Fibroblast of the aortic adventitia (primary cell): ENCODE measurements at places on chromosomes 16 and 17. TPM values are rescaled to one million over a fixed set of nuclear protein-coding genes. Genes with fewer than 3 reads are reported as not detected.
A peak's percentile ranks its signal among the peaks of the same experiment; 100 is the strongest.

GRCh38 chr16:85555719-85556455 is 57.2 kb upstream of the GSE1 start:
- peak; percentile 51 for DNase-seq

DNA sequence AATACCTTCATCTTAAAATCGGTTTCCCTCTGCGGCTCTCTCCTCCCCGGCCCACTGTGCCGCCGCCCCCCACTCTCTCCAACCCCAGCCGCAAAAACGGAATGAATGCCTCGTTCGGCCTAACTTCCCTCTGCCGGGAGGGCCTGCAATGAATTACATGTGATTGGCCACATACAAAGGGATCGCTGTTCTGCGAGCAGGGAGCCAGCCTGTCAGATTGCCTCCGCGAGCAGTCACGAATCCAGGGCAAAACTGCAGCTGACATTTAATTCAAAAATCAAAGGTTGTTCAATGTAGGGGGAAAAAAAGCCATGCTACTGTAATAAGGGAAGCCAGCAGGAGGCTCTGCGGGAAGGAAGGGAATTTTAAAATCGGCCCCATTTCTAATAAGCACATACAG is 84.9 kb downstream of the TBC1D16 start:
- no peak for DNase-seq

DNA sequence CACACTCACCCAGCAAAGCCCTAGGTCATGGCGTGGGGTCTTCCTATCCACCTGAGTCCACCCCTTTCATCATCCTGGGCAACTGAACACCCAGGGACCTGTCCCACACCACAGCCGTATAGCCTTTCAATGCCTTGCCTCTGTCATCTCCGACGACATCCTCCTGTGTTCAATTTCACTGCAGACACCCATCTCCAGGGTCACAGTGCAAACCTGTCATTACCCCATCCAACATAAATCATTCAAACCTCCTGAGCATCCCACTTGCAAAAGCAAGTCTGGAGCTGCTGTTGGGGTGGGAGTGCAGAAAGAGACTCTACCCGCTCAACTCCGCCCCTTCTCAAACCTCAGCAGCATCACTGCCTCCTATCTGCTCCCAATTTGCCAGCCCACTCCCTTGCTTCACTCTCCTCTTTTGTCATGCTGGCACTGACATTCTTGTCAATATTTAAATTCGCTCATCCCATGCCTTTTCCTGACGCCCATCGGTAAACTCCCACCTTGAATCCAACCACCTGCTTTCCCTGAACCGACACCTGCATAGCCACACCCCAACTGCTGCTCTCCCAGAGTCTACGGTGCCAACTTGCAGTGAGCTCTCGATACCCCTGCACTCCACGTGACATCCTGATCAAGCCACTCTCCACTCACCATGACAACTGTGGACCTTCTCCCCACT is 37.0 kb downstream of the MARF1 start:
- DNase-seq: no peak

- DNase-seq: peak; percentile 79
These were observed 1.1 kb downstream of the GLIS2 start for GRCh38 chr16:4316864-4317531.

DNA sequence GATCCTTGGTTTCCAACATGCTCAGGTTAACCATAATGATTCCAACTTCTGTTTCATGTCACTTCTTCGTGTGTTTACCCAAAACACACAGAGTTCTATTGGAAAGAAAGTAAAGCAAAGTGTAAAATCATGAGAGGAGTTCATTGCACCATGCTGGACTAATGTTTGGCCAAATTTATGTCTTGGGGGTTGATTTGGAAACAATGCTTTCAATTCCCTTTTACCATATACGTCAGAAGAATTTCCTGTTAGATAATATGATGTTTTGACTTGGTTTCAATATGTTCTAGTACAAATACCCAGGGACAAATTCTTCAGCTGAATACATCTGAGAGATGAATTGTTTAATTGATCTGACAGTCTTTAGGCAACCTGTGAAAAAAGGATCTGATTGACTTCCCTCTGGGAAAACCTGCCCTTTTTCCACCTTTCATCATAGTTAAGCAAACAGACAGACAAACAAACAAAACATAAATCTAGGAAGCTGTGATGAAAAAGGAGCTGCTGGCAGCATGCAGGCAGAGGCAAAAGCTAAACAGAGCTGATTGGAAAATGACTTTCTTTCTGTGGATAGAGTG is 26.0 kb upstream of the MPHOSPH6 start:
- peak; percentile 76 for DNase-seq

DNA sequence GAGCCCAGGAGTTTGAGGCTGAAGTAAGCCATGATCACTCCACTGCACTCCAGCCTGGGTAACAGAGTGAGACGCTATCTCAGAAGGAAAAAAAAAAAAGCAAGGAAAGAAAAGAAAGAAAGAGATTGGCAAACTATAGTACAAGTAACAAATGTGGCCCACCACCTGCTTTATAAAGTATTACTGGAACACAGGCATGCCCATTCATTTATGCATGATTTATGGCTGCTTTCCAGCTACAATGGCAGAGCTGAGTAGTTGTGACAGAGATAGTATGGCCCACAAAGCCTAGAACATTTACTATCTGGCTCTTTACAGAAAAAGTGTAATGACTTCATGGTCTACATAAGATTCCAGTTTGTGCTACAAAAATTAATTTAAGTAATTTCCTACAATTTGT is 23.6 kb downstream of the C16orf87 start:
- DNase-seq: no peak

GRCh38 chr16:74304164-74304834 is 7.7 kb downstream of the PSMD7 start:
- DNase-seq: no peak

GRCh38 chr16:52515068-52515671 is 31.8 kb downstream of the TOX3 start:
- DNase-seq: no peak

GRCh38 chr17:77019893-77020379 is 120.8 kb upstream of the SEC14L1 start:
- peak; percentile 2 for DNase-seq

- no peak for DNase-seq
These were observed 5.6 kb upstream of the CDK5R1 start for GRCh38 chr17:32481193-32481592.

DNA sequence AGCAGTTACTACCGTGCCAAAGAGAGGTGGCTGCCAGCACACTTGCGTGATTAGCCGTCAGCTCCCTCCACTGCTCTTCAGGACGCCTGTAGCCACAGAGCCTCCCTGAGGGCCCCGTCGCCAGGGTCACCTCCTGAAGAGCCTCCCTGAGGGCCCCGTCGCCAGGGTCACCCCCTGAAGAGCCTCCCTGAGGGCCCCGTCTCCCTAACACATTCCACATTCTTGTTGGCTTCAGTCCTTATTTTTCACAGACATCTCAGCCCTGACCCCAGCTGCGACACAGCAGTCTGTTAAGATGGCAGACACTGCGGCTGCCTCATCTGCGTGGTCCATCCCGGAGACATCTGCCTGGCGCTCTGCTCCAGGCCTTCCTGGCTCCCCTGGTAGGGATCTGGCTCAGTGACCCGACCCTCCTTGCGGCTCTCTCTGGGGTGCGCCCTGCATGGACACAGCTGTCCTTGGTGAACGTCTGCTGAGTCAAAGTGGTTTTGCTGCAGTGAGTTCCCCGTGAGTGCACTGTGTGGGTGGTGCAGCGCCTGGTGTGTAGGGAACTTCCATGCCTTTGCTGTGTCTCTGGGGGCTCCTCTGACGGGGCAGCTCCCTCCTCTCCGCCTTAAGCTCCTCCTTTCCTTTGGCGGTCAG is 11.4 kb downstream of the ACSF3 start:
- no peak for DNase-seq

DNA sequence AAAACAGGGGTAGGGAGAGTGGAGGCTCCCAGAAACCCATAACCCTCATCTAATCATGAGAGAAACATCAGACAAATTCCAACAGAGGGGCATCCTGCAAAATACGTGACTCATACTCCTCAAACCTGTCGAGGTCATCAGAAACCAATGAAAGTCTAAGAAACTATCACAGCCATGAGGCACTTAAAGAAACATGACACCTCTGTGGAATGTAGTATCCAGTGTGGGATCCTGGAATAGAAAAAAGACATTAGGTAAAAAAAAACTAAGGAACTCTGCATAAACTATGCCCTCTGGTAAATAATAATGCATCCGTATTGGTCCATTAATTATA is 16.4 kb downstream of the CDH5 start:
- peak; percentile 81 for DNase-seq

Gene SLFN12L
- total RNA-seq: 0.18 TPM in 1 of 2 replicates, not detected in the other

Gene CSH2
- total RNA-seq: not detected in 2 replicates

Gene SLC4A1
- total RNA-seq: not detected in 2 replicates
